ENCODE measurements at places on chromosomes 7 and 10. TPM values are rescaled to one million over a fixed set of nuclear protein-coding genes. Genes with fewer than 3 reads are reported as not detected.

STN1 gene
- 58.5 TPM for total RNA-seq

PRLHR gene
- total RNA-seq: not detected

EXOC4 gene
- 73.7 TPM for total RNA-seq

PTPRE gene
- total RNA-seq: 26.8 TPM

SEMA4G gene
- total RNA-seq: 1.2 TPM

MLXIPL gene
- not detected for total RNA-seq

TMEM184A gene
- total RNA-seq: not detected

WDFY4 gene
- 2.4 TPM for total RNA-seq

EFCAB10 gene
- not detected for total RNA-seq

FAM131B gene
- 2.9 TPM for total RNA-seq

GGCT gene
- 42.7 TPM for total RNA-seq

Measured in activated naive CD8-positive, alpha-beta T cell treated with anti-CD3 and anti-CD28 coated beads, Interleukin-2, amount 10 ng/mL, durations not matched to agents 7 days and 5 days (primary cell).